ENCODE measurements at places on chromosomes 12 and 14. TPM values are rescaled to one million over a fixed set of nuclear protein-coding genes. Genes with fewer than 3 reads are reported as not detected.

Gene IL23A
- 0.48 TPM for total RNA-seq

Gene CD69
- 0.19 TPM for total RNA-seq

Gene BMP4
- 12.4 TPM for total RNA-seq

Gene CELA1
- total RNA-seq = not detected

Gene TGM1
- total RNA-seq = 16.6 TPM

Gene SVOP
- 3.6 TPM for total RNA-seq

GRCh38 chr12:103771466-103771865, 69.6 kb downstream of the NT5DC3 start:
- DNase-seq = no peak

DNA sequence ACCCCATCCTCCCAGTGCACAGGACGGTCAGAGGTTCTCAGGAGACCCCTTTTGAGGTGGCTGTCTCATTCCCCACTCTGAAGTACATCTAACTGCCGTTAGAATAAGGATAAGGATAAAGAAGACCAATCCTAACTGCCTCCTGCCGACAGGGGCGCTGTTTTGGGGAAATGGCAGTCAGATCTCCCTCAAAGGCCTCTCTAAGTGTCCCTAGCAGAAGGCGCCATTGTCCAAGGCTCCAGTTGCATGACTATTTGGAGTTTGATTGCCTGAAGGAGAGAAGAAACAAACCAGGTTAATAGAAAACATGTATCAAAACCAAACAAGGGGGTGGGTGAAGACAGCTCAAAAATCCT, 29.1 kb upstream of the KLRB1 start:
- no peak for DNase-seq

GRCh38 chr14:61887628-61888027, 125.4 kb downstream of the SNAPC1 start:
- DNase-seq = no peak

- no peak for DNase-seq
Observed at GRCh38 chr12:130308393-130308792, 29.3 kb upstream of the PIWIL1 start.

DNA sequence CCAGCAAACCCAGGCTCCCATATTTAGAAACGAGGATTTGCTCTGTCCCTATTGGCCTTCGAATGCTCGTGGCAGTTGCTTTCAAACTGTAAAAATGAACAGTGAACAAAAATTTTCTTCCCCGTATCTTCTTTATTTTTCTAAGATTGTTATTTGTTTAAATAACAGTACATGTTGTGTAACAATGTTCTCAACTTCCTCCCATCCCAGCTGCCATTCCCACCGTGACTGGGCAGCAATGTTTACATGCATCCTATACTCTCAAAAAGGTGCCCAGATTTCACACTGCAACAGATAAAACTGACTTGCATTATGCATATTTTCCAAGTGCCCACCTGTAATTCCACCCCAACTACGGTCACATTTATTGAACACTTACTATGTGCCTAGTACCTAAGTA, 12.8 kb downstream of the VCPKMT start:
- no peak for DNase-seq

GRCh38 chr12:79344855-79345847, 345.6 kb downstream of the PAWR start:
- no peak for DNase-seq

GRCh38 chr12:52413202-52413601, 7.1 kb upstream of the KRT82 start:
- no peak for DNase-seq

- DNase-seq = no peak
Observed at GRCh38 chr12:3319723-3320492, 171.1 kb upstream of the PRMT8 start.
